Activated T-helper 1 cell treated with anti-CD3 and anti-CD28 coated beads, Interleukin-2, amount 50 U/mL, for 16 hours (primary cell): ENCODE measurements at places on chromosomes 3 and 15.

GRCh38 chr3:66098436-66098835 is 59.7 kb upstream of the MAGI1 start:
- no peak for DNase-seq

DNA sequence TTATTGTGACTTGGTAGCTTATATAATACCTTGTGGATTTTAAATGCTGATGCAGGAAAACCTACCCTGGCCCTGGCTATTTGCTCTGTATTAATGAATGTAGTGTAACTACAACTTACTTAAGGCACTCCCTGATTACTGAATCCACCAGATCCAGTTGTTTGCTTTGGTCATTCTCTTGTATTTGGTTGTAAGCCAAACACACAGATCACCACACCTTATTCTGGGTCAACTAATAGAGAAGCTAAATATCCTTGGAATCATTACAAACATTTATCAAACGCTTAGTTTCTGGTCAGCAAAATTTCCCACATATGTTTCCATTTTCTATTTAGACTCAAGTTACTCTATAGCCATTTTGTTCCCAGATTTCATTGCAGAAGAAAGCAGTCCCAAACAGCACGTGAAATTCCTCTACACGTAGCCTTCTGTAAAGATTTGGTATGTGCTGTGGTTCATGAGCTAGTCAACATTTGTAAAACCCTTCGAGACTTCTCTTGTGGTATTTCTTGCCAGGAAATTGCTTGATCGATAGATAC is 322.6 kb downstream of the MEX3B start:
- no peak for DNase-seq

DNA sequence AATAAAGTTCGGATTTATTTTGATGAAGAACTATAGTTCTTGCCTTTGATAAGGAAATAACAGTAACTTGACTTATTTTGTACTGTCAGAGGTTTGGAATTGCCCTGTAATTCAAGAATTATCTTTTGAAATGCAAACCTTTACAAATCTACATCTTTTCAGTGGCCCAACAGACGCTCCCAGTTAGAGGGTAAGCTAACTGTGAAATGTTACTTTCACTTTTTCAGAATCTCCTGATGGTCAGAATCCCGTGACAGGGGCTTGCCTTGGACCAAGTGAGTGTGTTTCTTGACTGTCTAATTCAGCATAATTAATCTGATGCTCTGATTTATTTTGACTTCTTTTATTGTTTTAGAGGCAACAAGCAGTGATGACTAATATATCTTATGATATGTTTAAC is 262.5 kb downstream of the PLOD2 start:
- no peak for DNase-seq

DNA sequence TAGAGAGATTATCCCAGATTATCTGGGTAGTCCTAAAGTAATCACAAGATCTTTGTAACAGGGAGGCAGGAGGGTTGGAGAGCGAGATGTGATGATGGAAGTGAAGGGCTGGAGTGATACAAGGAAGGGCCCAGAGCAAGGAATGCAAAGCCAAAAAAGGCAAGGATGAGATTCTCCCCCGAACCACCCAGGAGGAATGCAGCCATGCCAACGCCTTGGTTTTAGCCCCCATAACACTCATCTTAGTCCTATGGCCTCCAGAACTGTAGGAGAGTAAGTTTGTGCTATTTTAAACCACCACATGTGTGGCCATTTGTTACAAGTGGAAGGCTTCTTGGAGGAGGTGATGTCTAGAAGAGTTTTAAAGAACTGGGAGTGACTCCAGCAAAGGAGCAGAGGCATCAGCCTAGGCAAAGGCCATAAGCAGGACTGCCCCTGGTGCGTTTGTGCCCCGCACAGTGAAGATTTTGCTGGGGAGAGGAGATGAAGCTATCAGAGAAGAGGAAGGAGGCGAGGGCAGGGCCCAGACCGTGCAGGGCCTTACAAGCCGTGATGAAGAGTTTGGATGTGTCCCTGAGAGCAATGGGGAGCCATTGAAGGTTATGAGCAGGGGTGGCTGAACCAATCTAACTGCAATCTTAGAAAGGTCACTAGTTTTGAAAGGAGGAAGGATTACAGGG is 25.3 kb upstream of the CORO2B start:
- DNase-seq, result no peak

DNA sequence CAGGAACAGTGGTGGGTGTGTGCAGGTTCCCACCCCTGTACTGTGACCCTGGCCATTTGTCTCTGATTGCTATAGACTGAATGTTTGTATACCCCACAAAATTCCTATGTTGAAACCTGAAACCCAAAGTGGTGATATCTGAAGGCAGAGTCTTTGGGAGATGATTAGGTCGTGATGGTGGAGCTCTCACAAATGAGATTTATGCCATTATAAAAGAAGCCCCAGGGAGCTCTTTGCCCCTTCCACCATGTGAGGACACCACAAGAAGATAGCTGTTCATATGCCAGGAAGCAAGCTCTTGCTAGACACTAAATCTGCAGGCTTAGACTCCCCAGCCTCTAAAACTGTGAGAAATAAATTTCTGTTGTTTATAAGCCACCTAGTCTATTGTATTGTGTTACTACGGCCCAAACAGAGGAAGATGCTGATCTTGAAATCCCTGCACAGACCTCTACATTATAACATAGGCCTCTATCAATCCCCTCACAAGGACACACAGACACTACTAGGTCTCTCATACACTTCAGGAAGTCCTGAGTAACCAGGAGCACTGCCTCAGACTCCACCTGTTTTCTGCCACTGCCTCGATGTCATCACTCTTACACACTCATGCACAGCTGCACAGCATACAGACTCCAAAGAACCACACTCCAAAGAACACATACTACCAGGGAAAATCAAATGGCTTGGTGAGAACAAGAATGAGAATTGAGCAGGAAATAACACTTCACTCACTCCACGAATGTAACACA is 14.7 kb downstream of the IGSF11 start:
- DNase-seq, result no peak

DNA sequence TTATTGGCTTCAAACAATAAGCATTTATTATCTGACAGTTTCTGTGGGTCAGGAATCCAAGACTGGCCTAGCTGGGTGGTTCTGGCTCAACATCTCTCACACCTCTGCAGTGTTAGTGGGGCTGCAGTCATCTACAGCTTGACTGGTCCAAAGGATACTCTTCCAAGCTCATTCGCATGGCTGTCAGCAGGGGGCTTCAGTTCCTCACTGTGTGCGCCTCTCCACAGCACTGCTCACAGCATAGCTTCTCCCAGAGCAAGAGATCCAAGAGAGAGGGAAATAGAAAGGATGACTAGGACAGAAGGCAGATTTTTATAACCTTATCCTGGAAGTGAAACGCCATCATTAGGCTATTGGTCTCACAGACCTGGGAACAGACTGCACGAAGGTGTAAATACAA is 64.2 kb downstream of the MAGI1 start:
- DNase-seq, result no peak

- DNase-seq, result no peak
Measured at GRCh38 chr15:52068004-52068615, 44.5 kb downstream of the BCL2L10 start.

DNA sequence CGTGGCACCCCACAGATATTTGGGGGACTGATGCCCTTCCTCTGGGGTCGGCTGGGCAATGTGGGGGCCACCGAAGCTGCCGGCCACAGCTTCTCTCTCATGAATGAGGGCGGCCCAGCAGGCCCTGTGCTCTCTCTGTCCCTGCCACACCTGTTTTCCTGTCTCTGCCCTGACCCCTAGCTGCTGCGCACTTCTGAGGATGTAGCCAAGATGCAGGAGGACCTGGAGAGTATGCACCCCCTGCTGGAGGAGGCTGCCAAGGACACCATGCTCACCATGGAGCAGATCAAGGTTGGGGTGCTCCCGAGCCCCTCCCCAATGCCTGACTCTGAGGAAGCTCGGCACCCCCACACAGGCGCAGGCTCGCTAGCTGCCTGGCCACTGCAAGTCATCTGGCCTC is 59.7 kb downstream of the SEMA3G start:
- DNase-seq, result no peak

DNA sequence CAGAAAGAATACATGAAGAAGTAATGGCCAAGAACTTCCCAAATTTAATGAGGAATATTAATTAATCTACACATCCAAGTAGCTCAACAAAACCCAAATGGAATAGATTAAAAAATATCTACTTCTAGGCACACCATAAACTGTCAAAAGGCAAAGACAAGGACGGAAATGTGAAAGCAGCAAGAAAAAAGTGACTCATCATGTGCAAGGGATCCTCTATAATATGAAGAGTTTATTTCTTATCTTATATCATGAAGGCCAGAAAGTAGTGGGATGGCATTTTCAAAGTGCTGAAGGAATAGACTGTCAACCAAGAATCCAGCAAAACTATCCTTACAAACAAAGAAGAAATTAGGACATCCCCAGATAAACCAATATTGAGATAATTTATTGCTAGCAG is 73.9 kb upstream of the PRICKLE2 start:
- DNase-seq, result no peak

- no peak for DNase-seq
Measured at GRCh38 chr15:98914626-98915025, 93.0 kb downstream of the PGPEP1L start.

GRCh38 chr3:50212502-50212901 is 7.4 kb downstream of the SLC38A3 start:
- no peak for DNase-seq

- no peak for DNase-seq
Measured at GRCh38 chr3:66816090-66816761, 181.9 kb upstream of the KBTBD8 start.

GRCh38 chr3:149971403-149972075 is 844 bp upstream of the PFN2 start:
- peak; percentile 1 for DNase-seq

GRCh38 chr3:73451301-73451944 is 173.3 kb downstream of the PDZRN3 start:
- no peak for DNase-seq

GRCh38 chr3:46681856-46682540 is 11.5 kb downstream of the ALS2CL start:
- DNase-seq, result no peak

DNA sequence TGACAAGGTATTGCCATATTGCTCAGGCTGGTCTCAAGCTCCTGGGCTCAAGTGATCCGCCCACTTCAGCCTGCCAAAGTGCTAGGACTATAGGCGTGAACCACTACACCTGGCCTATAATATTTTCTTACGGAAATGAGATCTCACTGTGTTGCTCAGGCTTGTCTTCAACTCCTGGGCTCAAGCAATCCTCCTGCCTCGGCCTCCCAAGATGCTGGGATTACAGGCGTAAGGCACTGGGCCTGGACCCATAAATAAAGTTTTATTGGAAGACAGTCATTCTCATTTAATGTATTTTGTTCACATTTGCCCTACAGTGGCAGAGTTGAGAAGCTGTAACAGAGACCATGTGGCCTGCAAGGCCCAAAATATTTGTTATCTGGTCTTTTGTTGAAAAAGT is 142.1 kb downstream of the RBPMS2 start:
- no peak for DNase-seq

GRCh38 chr3:36989005-36989404 is 3.9 kb downstream of the EPM2AIP1 start:
- DNase-seq, result no peak

GRCh38 chr15:82692171-82692570 is 17.5 kb downstream of the AP3B2 start:
- no peak for DNase-seq

DNA sequence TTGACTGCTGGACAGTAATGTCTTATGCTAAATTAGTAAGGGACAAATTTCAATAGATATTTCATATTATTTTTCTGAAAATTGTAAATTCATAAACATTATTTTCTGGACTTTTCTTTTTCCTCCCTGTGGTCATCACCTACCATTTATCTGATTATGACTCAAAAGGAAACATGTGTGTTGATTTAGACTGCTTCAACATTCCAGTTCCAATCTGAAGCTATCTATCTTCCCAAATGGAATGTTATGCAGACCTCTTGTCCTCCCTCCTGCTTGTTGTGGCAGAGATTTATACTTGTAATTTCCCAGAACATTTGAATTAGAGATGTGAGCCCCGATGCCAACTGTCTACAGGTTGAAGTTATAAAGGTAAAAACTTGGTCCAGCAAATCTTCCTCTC is 803.4 kb downstream of the TUSC7 start:
- no peak for DNase-seq

DNA sequence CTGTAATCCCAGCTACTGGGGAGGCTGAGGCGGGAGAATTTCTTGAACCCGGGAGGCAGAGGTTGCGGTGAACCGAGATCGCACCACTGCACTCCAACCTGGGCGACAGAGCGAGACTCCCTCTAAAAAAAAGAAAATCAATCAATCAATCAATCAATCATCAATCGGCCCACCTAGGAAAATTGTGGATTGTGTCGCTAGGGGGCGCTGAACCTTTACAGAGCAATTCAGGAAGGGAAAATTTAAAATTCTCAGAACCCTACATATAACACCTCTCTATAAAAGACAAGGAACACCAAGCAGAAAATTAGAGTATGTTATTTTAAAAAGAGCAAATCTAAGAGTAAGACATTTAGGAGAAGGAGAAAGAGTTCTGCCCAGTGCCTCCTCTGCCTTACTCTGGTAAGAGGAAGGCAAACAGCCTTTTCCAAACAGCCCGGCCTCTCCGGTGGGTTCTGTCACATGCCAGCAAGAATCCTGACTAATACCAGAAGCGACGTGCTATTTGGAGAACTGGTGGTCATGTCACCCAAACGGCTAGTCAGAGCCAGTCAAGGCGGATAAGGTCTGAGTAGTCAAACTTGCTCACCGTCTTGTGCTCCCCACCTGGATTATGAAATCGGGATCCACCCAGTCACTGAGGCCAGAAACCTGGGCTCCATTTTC is 22.3 kb upstream of the SMCO1 start:
- DNase-seq, result peak; percentile 44

DNA sequence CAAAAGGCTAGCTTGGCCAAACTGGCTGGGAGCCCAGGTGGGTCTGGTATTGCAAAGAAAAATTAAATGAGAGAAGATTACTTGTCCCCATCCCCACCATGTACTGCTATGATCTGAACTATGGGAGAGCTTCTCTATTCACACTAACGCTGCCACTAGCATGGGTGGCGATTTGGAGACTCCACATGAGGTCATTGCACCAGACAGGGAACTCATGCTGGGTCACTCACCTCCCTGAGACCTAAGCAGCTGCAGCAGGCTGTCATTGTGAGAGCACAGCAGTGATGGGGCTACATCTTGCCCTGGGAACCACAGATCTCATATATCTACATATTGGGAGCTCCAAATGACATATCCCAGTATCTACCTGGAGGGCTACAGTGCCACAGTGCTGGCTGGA is 36.3 kb upstream of the NECTIN3 start:
- no peak for DNase-seq

- DNase-seq, result no peak
Measured at GRCh38 chr3:70038693-70039092, 39.2 kb downstream of the SAMMSON start.

DNA sequence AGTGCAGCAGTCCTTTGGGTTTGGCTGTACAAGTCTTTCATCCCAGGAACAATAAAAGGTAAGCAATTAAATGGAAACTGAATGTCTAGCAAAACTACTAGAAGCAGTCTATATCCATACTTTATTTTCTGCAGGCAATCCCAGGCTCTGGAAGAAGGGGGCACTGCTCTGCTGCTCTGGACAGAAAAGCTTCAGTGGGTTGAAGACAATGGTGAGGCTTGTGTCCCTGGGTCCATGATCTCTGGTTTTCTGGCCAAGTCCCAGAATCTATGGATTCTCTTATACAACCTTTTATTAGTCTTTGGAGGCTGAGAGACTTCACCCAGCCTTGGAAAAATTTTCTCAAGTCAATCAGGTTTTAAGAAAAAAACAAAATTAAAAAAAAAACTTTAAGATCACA is 35.6 kb downstream of the SCAP start:
- DNase-seq, result no peak
